Osteoblast (primary cell): ENCODE measurements at places on chromosomes 13 and 19. TPM values are rescaled to one million over a fixed set of nuclear protein-coding genes. Genes with fewer than 3 reads are reported as not detected.

DNA sequence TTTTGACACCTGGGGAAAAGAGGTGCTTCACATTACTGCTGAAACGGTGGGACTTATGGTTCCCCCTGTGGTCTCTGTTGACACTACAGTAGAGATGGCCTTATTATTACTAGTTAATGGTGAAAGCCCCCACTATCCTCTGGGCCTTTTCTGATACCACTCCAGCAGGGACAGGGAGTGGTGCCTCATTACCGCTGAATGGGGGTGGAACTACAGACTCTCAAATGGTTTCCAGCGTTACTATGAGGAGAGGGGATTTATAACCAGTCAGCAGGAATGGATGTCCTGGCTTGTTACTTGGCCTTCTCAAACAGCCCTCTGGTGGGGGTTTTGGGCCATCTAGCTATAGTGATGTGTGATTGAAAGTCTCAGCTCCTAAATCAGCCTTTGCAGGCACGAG lies 96.7 kb upstream of the DIAPH3 start:
- H3K4me3 ChIP-seq = no peak overlapping the region
- H3K27ac ChIP-seq = no peak overlapping the region
- no peak for DNase-seq
- no peaks in the 10 kb centered on the region for H3K27me3 ChIP-seq
- no peaks in the 10 kb centered on the region for H3K36me3 ChIP-seq

The RFPL4AL1 gene
- not detected in 2 replicates for total RNA-seq

- no peaks in the 10 kb centered on the region for H3K36me3 ChIP-seq
- no peak overlapping the region for H3K27ac ChIP-seq
- peaks cover 11% of the 10 kb centered on the region for H3K4me1 ChIP-seq
- H3K4me3 ChIP-seq = no peak overlapping the region
- DNase-seq = no peak
- no peaks in the 10 kb centered on the region for H3K27me3 ChIP-seq
Measured at GRCh38 chr13:36421447-36421846, 10.8 kb upstream of the CCNA1 start.

GRCh38 chr13:34417896-34418295 lies 524.2 kb upstream of the NBEA start:
- H3K27ac ChIP-seq = no peak overlapping the region
- no peak for DNase-seq
- H3K36me3 ChIP-seq = no peaks in the 10 kb centered on the region
- H3K27me3 ChIP-seq = no peaks in the 10 kb centered on the region
- no peak overlapping the region for H3K4me3 ChIP-seq

- H3K27me3 ChIP-seq = no peaks in the 10 kb centered on the region
- H3K4me3 ChIP-seq = peak overlapping the region; percentile 40
- DNase-seq = peak; percentile 34
- H3K36me3 ChIP-seq = no peaks in the 10 kb centered on the region
- H3K27ac ChIP-seq = peak overlapping the region; percentile 9
Measured at GRCh38 chr19:43527860-43528622, 1.0 kb upstream of the ETHE1 start.

GRCh38 chr13:56907766-56908165 lies 233.0 kb upstream of the PRR20A start:
- no peaks in the 10 kb centered on the region for H3K36me3 ChIP-seq
- no peaks in the 10 kb centered on the region for H3K27me3 ChIP-seq
- no peaks in the 10 kb centered on the region for H3K4me1 ChIP-seq
- H3K4me3 ChIP-seq = no peak overlapping the region

The STOML3 gene
- not detected in 2 replicates for total RNA-seq

- no peak overlapping the region for H3K27ac ChIP-seq
- no peak for DNase-seq
- no peaks in the 10 kb centered on the region for H3K36me3 ChIP-seq
- no peaks in the 10 kb centered on the region for H3K4me1 ChIP-seq
Measured at GRCh38 chr13:52779103-52779502, 39.5 kb upstream of the CNMD start.

The MIA gene
- 0.72 TPM in 1 of 2 replicates, not detected in the other for total RNA-seq

The C1QTNF9 gene
- under 0.01 TPM in 1 of 2 replicates, not detected in the other for total RNA-seq

The MISP gene
- total RNA-seq = 0.36 and 0.59 TPM in 2 replicates

GRCh38 chr13:96581741-96582140 lies 412.5 kb downstream of the OXGR1 start:
- DNase-seq = no peak
- no peaks in the 10 kb centered on the region for H3K27me3 ChIP-seq
- no peak overlapping the region for H3K27ac ChIP-seq
- no peaks in the 10 kb centered on the region for H3K36me3 ChIP-seq
- no peak overlapping the region for H3K4me3 ChIP-seq
- no peaks in the 10 kb centered on the region for H3K4me1 ChIP-seq

- no peaks in the 10 kb centered on the region for H3K4me1 ChIP-seq
- H3K36me3 ChIP-seq = no peaks in the 10 kb centered on the region
- no peak overlapping the region for H3K4me3 ChIP-seq
- H3K27me3 ChIP-seq = peaks cover 8% of the 10 kb centered on the region
- no peak overlapping the region for H3K27ac ChIP-seq
Measured at GRCh38 chr19:7658219-7658686, 10.6 kb upstream of the RETN start.

The XRCC1 gene
- 21.4 and 22.7 TPM in 2 replicates for total RNA-seq

GRCh38 chr19:540867-541637 lies 2.8 kb upstream of the GZMM start:
- no peaks in the 10 kb centered on the region for H3K4me1 ChIP-seq
- H3K27ac ChIP-seq = no peak overlapping the region
- no peak for DNase-seq
- no peak overlapping the region for H3K4me3 ChIP-seq

GRCh38 chr13:20869540-20869939 lies 33.0 kb downstream of the XPO4 start:
- H3K4me3 ChIP-seq = no peak overlapping the region
- H3K27ac ChIP-seq = no peak overlapping the region
- no peaks in the 10 kb centered on the region for H3K27me3 ChIP-seq
- no peaks in the 10 kb centered on the region for H3K36me3 ChIP-seq

- H3K4me3 ChIP-seq = no peak overlapping the region
- H3K36me3 ChIP-seq = no peaks in the 10 kb centered on the region
- DNase-seq = no peak
Measured at GRCh38 chr13:45718063-45718462, 15.9 kb downstream of the CBY2 start.

The ARHGAP35 gene
- 76.0 and 82.2 TPM in 2 replicates for total RNA-seq

The PABPC3 gene
- under 0.01 and 0.29 TPM in 2 replicates for total RNA-seq

DNA sequence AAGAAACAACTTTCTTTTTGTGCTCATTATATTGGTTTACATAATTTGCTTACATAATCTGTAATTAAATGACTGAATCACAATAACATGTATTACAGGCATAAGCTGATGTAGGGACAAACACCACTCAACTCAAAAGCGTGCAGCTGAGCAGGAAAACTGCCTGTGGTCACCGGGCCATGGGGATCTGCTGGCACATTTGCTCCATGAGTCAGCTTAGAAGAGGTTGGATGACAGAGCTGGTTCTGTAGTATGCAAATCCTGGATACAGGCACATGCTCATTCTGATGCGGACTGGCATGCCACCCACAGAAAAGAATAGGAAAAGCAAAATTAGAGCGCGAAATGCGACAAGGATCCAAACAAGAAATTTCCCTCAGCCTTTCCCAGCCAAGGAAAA lies 128.6 kb downstream of the USP12 start:
- H3K27me3 ChIP-seq = no peaks in the 10 kb centered on the region
- no peaks in the 10 kb centered on the region for H3K36me3 ChIP-seq
- peaks cover 33% of the 10 kb centered on the region for H3K4me1 ChIP-seq

The DKKL1 gene
- total RNA-seq = 0.36 TPM in 1 of 2 replicates, not detected in the other

The PSG3 gene
- not detected in 2 replicates for total RNA-seq

DNA sequence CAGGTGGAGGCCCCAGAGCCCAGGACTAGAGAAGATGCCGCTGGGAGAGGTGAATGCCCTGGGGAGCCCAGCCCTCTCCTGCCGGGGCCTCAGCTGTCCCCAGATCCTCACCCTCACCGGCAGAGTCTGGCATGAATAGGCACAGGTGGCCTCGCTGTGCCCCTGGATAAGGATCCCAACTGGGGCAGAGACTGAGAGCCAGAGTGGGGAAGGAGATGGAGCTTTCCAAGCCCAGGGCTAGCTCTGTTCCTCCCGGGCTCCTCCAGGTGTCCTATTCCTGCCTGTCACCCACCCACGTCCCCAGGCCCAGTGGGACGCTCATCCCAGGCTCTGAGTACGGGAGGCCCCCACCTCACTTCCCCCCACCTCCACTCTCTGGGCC lies 16.5 kb downstream of the PRR36 start:
- no peaks in the 10 kb centered on the region for H3K36me3 ChIP-seq
- H3K4me1 ChIP-seq = no peaks in the 10 kb centered on the region
- no peak overlapping the region for H3K27ac ChIP-seq

The KIR2DL4 gene
- total RNA-seq = not detected in 2 replicates

DNA sequence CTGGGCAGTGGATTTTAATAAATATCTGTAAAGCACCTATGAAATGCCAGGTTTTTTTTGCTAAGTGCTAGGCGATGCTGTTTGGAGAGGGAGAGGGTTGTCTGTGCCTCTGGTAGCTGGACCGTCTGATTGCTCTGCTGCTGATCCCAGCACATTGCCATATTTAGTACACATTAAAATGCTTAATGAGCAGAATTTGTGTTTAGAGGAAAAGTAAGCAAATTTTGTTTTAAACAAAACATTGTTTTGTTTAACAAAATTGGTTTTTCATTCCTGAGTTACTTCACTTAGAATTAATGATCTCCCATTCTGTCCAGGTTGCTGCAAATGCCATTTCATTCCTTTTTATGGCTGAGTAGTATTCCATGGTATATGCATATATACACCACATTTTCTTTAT lies 85.2 kb downstream of the LMO7 start:
- no peak for DNase-seq
- H3K4me3 ChIP-seq = no peak overlapping the region
- no peak overlapping the region for H3K27ac ChIP-seq
- peaks cover 37% of the 10 kb centered on the region for H3K4me1 ChIP-seq

The NLRP7 gene
- not detected in 2 replicates for total RNA-seq
